ENCODE measurements at places on chromosomes 6 and 20.

DNA sequence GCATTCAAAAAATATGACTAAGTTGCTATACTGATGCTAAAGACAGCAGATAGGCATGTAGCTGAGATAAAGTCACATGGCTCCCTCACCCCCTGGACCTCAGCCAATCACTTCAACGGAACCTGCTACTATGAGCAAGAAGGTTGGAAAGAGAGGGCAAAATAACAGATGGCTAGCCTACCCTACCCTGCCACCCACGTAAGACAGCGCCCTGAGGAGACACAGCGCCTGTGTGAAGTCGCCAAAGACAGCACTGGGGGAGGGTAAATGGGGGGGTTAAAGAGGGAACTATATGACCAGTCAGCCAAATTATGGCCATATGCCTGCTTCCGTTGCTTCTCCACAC, 163.2 kb downstream of the RALGAPA2 start:
- DNase-seq = no peak

GRCh38 chr6:170084166-170084730, 206.6 kb downstream of the DLL1 start:
- no peak for DNase-seq

DNA sequence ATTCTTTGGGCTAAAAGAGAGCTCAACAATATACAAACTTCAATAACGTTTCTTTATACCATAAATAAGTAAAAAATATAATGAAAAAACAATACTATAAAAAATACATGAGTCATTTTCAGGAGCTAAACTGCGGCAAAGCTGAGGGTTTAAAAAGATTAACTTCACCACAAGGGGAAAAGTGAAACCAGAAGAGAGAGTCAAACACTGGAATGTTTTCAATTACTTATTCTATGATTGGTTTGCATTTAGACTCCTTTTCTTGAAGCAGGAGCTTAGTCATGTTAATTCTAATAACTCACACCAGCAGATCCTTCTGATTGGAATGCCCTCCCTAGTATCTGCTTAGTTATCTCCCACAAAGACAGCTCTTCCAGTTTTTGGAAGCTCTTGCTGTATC, 627.3 kb downstream of the UTRN start:
- no peak for DNase-seq

- DNase-seq = no peak
Measured at GRCh38 chr20:12203981-12204380, 286.3 kb downstream of the BTBD3 start.

DNA sequence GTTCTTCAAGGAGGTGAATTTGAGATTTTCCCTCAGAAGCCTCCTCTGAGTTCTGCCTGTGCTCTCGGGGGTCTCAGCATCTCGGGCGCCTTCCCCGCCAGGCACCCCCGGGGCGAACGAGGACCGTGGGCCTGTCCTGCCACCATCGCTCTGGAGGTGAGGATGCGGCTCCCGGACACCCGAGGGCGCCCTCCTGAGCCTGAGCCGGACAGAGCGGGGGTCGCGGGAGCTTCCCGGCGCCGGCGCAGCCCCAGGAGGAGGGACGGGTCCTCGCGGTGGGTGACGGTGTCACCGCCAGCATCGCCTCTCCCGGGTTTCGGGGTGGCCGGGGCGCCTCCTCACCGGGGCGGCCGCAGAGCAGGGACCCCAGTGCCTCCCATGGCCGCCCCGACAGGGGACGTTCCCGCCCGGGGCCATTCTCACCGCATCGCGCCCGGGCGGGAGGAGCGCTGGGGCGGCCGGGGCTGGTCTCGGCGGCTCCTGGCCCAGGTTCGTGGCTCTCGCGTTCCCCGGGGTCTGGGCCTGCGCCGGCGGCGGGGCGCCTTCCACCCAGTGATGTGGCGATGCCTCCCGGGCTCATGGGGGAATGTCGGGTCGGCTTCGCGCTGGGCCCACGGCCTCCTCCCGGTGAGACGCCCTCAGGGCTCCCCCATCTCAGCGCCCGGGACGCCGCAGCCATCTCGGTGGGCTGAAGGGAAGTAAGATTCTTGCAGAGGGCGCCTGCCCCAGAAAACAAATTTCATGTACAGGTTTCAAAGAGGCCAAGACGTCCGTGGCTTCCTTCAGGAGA, 210.5 kb downstream of the ERMARD start:
- no peak for DNase-seq

DNA sequence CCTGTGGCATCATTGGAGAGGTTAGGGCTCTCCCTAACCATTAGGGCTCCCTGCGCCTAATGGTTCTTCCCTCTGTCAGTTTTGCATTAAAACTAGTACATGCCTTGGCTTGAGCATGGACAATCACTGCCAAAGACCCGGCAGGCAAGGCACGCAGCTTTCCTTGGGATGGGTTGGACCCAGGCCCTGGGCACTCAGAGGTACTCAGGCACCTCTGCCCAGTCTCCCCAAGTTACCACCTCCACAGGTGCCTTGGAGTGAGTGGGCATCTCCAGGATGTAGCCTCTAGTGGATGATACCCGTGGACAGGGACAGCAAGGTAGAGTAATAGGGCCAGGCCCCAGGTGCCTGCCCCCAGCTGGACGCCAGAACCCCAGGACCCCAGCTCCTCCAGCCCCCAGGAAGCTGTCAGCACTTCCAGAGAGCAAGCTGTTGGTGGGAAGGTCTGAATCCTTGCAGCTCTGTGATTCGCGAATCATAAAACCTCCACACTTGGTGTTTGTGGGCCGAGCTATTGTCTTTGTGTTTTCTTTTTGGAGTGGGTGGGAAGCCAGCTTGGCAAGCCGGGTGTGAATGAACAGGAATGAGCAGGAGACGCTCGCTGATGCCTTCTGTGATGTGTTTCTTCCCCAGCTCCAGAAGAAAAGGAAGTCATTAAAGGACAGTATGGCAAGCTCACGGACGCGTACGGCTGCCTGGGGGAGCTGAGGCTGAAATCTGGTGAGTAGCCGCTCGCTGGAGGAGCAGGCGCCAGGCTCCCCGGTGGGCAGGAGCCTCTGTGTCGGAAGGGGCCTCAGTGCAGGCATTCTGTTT, 35.1 kb downstream of the SYNJ2 start:
- DNase-seq = no peak

DNA sequence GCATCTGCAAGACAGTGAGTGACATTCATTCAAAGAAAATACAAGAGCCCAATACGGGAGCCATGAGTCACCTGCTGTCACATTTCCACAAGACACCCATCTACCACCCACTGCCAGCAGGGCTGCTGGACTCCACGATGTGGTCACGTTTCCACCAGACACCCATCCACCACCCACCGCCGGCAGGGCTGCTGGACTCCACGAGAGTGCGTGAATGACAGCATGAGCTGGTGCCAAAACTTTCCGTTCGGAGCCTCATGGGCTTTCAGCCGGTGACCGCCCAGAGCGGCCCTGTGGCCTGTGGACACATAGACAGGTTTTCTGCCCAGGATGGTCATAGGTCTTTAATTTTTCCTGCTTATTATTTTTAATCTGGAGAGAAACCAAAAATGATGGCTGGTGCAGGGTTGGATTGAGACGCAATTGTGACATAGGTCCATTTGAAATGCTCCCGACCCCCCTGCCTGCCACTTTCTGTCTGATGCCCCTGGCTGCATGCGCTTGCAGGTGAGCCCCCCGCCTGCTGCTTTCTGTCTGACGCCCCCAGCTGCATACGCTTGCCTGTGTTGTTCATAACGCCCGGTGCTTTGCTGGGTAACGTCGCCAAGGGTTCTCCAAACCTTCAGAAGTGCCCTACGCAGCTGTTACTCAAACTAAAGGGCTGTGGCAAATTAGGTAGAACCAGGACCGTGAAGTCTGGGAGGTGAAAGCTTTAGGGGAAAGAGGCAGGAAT, 59.1 kb upstream of the SMOC2 start:
- DNase-seq = no peak

- no peak for DNase-seq
Measured at GRCh38 chr6:67129780-67130179, 1422.8 kb upstream of the EYS start.
